Central memory CD4-positive, alpha-beta T cell (primary cell): ENCODE measurements at places on chromosomes 3 and 15.

- DNase-seq, result no peak
These were observed 63.7 kb downstream of the DUT start for GRCh38 chr15:48394970-48395369.

DNA sequence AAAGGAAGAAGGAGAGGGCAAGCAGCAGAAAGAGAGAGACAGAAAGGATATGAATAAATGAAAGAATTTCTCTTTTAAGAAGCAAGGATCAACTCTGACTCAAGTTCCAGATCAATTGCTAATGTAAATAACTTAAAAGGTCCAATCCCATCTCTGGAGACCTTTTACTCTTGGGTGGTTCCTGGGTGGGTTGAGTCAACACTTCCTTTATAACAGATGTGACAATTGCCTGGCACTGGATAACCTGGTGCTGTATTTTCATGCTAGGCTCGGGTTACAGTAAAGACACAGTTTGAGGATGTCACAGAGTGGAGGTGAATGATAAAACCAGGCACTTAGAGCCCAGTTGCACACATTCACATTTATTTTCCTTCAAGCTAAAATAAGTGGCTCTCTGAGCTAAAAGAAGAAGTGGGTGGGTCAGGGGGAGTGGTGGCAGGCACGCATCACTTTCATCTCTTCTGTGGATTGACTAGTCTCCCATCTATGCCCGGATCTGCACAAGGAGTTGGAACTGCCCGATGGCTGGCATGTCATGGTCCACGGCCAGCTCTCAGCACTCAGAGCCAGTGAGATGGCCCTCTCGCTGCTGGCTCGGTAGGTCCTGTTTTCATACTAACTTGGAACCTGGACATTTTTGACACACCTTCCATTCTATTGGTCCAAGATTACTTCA lies 465.8 kb downstream of the FOXP1 start:
- no peak for DNase-seq

- no peak for DNase-seq
These were observed 262.5 kb downstream of the SCAPER start for GRCh38 chr15:76642671-76643070.

GRCh38 chr15:66654739-66655375 lies 47.2 kb upstream of the SMAD6 start:
- no peak for DNase-seq

GRCh38 chr3:146203776-146204175 lies 42.8 kb upstream of the PLOD2 start:
- DNase-seq, result no peak

DNA sequence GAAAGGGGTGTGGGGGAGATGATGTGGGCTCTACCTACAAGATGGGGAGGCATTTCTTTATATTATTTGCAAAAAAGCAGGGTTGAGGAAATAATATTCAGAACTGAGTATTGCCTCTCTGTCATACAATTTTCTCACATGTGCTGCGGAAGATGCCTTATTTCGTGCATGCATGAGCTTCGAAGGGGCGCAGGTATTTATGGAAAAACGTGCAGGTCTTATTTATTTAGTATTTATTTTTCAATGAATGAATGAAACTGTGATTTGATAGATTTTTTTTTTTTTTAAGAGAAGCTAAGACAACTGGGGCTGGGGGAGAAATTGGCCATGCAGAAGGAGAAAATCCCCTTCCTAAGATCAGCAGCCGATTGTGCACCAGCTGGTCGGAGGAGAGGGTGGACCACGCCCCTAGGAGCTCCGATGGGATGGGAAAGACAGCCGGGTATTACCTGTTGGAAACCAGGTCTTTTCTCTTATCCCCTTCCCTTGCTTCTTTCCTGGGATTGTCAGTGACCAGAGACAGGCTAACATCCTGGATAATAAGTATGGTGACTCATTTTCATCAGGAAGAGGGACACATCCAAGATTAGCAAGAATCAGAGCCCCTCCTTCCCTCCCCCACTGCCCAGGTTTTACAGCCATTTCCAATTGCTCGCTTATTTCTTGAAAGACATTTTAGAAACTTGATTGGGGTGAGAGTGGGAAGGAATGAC lies 875 bp downstream of the GAP43 start:
- no peak for DNase-seq

DNA sequence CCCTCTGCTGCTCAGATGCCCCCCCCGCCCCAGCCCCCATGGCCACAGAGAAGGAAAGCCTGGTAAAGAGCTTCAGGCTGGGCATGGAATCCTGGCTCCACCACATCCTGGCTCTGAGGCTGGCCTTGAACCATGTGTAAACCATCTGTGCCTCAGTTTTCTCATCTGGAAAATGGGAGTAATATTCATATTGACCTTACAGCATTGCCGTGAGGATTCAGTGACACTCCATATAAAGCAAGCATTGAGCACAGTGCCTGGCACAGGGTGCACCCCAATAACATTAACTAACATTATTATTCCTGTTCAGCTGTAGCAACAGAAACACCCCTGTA lies 150.7 kb downstream of the XXYLT1 start:
- DNase-seq, result no peak

DNA sequence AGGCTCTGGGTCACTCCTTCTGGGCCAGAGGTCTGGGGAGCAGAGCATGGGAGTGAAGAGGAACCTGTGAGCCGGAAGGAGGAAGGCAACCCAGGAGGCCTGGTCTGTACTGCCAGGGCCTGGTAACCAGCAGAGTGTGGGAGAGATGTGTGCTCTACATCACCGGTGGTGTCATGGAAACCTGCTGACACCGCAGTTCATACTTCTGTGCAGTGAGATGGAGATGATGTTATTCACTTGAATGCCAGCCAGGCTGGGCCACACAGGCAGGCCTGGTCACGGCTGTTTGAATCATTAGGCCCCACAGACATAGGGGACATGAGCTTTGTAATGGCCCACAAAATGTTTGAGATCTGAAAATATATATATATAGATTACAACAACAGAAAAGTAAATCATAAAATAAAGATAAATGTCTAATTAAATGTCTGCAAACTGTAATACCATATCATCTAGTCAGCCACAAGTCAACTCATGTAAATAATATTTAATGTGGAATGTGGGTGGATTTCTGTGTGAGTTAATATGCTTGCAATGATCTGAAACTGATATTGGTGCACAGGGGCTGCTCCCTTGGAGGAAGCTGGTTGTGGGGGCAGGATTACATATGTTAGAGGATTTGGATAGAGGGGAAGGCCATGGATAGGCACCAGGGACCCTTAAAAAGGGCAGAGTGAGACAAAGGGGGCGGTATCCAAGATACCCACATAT lies 108.5 kb upstream of the PFN2 start:
- DNase-seq, result no peak

DNA sequence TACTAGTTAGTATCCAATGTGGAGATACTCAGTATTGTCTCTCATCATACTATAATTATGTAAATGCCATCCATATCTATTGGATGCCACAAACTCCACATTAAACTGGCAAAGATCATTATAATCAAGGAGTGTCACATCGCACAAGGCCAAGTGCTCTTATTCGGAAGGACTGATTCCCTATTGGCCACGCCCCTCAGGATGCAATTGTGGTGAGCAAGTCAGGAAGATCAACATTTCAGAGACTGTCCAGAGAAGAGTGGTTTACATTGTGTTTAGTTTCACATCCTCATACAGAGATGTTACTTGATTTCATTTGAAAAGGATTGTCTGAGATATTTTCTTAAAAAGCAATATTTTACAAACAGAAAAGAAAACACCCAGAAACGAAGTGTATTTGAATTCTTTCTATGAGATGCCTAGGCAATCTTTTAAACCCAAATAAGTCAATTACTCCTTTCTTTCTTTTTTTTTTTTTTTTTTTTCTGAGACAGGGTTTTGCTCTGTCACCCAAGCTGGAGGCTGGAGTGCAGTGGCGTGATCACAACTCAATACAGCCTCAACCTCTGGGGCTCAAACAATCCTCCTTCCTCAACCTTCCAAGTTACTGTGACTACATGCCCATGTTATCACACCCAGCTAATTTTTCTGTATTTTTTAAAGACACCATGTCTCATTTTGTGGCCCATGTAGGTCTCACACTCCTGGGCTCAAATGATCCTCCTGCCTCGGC lies 369.1 kb downstream of the RBMS3 start:
- DNase-seq, result no peak

- no peak for DNase-seq
These were observed 25.7 kb downstream of the ZMAT3 start for GRCh38 chr3:179045719-179046402.

DNA sequence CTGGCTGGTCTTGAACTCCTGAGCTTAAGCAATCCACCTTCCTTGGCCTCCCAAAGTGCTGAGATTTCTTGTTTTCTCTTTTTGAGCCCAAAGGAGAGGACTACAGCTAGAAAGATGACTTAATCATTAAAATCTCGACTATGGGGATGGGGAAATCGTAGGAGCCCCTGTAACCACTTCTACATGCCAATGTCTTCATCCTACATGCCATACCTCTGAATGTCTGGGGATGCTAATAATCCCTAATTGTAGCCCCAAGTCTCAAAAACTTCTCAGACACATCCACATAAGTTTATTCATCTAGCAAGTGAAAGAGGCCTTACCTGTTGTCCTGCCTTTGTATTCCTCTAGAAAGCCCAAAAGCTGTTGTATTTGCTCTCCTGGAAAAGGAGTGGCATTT lies 3.7 kb upstream of the RHOV start:
- DNase-seq, result no peak

GRCh38 chr15:91566141-91566540 lies 287.4 kb upstream of the SLCO3A1 start:
- DNase-seq, result no peak

DNA sequence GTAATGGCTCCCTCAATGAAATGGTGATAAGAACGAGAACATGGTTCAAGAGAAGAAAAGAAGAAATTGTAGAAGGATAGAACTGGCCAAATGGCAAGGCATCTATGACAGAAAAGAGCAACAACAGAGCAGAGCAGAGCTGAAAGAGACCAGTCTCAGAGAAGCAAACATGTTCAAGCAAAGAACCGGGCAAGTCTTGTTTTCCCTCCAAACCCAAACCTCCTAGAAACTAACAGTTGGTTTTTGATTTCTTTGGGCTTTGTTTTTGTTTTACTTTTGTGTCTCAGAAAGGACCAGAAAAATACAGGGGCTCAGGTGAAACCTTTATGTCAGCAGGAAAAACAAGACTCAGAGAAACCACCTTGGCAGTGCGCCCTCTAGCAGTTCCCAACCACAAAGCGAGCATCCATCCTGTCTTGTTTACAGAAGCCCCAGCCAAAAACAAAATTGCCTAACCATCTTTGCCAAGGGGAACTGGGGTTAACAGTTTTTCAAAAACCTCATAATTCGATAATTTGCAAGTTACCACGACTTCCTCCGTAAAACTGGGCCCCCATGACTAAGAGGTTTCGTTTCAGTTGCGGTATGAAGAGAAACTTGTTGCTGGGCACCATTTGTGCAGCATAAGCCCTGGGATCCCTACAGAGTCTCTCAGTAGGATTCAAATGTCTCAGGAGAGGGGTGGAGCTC lies 159.2 kb upstream of the SLC24A5 start:
- no peak for DNase-seq

DNA sequence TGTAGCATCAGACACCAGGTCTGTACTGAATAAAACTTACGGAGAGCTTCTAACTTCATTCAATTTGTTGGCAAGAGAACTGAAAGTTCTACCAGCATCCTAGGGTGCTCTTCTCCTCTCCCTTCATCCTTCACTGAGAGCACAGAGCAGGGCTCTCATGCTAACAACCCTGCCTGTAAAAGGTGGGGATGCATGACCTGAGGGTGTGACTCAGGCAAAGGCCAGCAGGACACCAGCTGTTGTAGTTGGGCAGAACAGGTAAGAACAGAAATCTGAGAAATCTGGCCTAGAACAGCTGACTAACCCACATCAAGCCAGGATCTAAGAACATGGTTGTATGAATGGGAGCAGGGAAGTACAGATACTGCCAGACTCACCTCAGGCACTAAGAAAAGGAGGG lies 64.2 kb downstream of the MYLK start:
- DNase-seq, result no peak

GRCh38 chr3:65549626-65549959 lies 489.1 kb downstream of the MAGI1 start:
- DNase-seq, result no peak

DNA sequence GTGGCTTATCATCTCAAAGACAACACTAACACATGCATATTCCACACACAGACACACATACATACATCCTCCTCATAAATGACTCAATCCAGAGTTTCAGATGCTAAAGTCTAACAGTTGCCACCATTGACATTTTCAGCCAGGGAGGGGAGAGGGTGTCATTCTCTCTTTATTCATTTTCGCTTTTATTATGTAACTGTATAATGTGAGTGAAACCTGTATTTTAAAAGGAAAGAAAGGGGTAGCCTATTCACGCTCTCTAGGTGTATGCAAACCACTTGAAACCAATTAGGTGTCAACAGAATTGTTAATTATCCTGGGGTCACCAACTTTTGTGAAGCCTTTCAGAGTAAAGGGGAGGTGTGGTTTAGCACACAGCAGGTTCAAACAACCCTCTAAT lies 1282.9 kb downstream of the ROBO2 start:
- DNase-seq, result no peak

DNA sequence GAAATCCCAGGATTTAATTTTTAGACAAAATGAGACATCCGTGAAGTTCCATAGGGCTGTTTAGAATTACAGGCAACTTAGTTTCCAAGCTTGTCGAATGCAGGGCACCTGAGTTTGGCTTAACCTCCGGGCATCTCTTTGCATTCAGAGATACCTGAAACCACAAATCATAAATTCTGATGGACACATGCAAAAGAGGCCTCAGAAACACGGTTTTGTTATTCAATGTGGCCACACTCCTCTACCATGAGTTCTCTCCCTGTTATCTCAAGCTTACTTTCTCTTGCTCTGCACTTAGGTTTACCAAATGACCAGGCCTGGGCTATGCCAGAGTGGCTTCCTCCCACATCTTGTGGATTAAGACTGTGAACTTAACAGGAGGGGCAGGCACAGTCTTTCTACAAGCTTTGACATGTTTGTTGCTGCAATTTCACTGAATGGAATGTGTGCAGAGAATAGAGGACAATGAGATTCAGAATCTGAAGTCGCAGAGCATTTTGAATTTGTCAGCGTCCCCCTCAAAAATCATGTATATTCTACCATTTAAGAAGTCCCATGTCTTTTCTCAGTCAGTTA lies 137.7 kb downstream of the TPRG1 start:
- DNase-seq, result no peak

DNA sequence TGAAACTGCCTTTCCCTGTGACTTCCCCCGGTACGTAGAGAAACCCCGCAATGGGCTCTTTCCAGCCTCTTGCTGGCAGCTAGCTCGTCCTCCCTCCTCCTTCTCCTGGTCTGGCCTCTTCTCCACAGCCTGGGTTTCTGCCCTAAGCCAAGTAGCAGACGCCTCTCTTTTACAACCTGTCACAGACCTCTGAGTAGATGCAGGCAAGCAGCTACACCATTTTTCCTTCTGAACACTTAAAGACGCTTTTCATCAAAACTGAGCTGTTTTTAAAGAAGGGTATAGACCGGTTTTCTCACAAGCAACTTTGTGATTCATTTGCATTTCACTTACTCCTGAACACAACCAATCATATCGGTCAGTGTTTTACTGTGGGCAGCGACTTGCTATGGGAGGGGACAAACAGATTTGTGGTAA lies 32.0 kb downstream of the ADAMTSL3 start:
- DNase-seq, result no peak

GRCh38 chr15:100693451-100693850 lies 91.1 kb downstream of the ASB7 start:
- DNase-seq, result no peak

- DNase-seq, result no peak
These were observed 17.5 kb upstream of the ARHGAP31 start for GRCh38 chr3:119276680-119277079.

GRCh38 chr3:69749461-69749860 lies 10.2 kb downstream of the MITF start:
- no peak for DNase-seq

- no peak for DNase-seq
These were observed 497.8 kb downstream of the NAALADL2 start for GRCh38 chr3:175356899-175357324.
